ENCODE measurements at places on chromosomes 4 and X.

DNA sequence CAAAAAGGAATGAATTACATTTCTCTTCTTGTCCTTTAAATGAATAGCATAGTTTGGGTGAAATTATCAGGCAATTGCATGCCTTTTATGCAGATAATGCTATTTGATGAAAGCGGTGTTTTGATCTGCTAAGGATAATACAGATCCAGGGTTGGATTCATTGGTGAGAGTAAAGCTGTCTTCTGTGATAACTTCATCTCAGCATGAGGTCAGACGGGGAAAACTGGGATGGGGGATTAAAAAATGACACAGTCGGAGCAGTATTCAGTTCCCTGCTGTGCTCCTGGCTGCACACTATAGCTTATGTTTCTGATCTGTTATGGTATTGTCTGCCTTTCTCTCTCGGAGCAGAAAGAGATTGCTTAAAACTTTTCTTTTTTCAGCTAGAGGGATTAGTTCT is 105.9 kb upstream of the TENM3 start:
- no peak for DNase-seq

DNA sequence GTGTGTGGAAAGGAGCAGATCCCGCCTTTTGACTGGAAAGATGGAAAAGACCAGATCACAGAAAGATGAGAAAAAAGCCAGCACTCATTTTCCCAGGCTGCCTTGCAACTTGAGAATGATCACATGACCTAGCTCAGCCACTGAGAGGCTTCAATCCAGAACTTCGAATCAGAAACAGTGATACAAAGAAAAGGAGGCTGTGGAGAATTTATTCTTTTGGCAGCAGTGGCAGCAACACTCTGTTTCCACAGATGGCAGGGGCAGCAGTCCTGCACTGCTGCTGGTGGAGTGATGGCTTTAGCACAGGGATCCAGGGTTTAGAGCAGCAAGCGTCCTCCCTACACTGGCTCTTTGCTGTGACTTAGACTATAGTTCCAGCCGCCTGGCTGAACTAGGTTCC is 77.8 kb upstream of the SH3RF1 start:
- DNase-seq = no peak

- no peak for DNase-seq
These were observed 292.3 kb upstream of the GK2 start for GRCh38 chr4:79700356-79700755.

DNA sequence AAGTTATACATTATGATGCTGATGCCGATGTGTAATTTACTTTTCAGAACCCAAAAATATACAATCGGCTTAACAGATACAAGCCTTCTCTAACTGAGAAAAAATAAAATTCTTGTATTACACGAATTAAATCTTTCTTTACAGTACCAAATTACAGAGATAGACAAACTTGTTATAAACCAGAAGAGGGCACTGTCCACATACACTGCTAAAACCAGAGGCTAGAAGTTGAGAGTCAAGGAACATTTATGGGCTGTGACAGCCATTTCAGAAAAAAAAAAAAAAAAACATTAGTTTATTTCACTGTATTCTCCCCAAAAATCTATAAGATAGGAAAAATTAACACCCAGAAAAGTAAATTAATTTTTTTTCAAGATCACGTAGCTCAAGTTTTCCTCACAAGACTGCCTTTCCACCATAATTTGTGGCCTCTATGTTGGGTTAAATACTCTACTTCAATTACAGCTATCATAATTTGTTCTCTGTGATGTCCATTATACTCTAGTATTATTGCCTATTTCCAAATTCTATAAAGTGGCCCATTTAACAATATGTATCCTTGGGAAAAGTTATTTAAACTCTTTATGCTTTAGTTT is 12.0 kb downstream of the EREG start:
- DNase-seq = no peak

- DNase-seq = no peak
These were observed 70.5 kb upstream of the IRF2 start for GRCh38 chr4:184544788-184545409.

GRCh38 chr4:151784706-151785105 is 23.9 kb upstream of the GATB start:
- DNase-seq = no peak

DNA sequence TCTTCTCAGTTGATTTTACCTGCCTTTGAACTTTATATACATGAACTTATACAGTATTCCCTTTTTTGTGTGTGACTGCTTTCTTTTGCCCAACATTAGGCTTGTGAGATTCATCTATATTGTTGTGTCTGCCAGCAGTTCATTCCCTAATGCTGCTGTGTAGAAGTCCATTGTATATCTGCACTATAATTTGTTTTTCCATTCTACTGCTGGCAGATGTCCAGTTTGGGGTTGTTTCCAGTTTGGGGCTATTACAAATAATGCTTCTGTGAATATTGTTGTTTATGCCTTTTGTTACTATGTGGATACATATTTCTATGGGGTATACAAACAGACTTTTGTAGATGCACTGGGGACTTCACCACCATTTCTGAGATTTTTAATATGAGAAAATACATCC is 268.4 kb downstream of the DCTD start:
- DNase-seq = no peak

DNA sequence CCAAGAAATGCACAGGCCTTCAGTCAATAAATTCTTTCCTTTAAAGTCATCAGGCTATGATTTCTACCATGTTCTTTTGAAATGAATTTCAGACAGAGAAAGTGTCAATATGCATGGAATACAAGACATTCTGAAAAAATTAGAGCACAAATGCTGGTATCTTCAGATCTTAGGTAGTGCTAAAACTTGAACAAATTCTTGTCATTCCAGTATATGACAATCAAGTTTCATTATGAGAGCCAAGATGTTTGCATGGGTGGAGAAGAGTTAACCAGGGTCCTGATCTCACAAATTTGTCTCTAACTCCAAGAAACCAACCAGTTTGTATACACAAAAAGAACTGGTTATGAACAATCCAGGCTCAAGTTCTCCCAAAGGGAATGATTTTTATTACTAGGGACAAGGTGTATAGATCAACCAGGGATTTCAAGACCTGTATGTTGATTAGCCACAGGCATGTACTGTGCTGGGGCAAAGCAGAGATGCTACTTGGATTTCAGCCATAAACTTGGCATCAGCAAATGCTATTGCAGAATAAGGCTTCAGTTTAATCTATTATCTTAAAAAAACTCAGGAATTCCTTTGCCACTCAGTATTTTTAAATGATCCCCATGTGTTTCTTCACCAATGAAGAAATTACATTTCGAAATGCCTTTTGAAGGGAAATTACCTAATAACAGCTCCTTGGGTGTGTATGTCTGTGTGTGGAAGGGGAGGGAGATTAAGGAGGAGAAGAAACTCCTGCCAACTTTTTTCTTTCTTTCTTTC is 69.7 kb downstream of the FANCB start:
- no peak for DNase-seq

DNA sequence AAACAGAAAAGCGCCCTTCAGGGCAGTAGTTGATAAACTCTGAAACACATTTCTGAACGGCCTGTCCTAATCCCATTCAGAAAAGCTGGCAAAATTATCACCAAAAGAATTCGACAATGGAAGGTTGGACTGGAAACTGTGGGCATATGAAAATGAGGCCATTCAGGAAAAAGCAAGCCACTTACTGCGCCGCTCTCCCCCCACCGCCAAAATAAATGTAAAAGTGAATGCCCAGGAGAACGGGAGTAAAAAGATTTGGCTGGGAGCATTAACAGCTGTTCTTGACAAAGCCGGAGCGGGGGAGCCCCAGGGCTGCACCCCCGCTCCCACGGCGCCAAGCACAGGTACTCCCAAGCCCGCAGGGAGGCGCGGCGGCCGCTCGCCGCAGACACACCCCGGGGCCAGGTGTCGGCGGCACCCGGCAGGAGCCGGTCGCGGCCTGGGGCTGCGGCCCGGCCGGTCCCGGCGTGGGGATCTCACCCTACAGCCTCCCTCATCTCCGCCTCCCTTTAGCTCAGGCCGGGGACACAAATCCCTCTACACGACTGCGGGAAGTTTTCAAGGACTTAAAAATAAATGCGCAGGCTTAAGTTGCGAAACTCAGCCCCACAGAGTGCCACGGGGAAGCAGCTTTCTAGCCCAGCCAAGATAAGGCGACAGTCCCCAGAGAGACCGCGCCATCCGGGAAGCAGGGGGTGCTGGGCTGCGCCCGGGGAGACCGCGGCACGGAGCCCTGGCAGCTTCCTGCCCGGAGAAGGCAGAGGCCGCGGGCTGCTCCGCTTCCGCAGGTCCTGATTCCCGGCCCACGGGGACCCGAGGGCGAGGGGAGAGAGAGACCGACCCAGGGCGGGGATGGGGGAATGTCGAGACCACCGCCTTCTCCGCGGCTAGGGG is 593 bp downstream of the SH3RF1 start:
- no peak for DNase-seq

- no peak for DNase-seq
These were observed 611.9 kb upstream of the TECRL start for GRCh38 chr4:65021149-65021548.

- no peak for DNase-seq
These were observed 255.3 kb downstream of the RAPGEF2 start for GRCh38 chr4:159358226-159358625.

DNA sequence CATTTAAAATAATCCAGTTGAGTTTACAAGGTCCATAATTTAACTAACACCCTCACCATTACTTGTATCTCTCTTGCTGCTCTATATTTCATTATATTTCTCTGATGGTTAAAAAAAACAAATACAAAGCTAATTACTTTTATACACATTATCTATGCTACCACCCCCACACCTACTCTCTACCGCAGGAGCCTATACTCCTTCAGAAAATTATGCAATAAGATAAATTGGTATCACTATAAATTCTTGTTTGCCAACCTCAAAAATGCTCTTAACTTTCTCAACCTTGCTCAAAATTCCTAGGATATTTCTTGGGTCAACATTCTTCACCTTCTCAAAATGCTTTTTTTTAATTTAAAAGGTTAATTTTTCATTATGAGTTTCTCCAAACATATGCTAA is 282.7 kb downstream of the KCTD8 start:
- DNase-seq = no peak

DNA sequence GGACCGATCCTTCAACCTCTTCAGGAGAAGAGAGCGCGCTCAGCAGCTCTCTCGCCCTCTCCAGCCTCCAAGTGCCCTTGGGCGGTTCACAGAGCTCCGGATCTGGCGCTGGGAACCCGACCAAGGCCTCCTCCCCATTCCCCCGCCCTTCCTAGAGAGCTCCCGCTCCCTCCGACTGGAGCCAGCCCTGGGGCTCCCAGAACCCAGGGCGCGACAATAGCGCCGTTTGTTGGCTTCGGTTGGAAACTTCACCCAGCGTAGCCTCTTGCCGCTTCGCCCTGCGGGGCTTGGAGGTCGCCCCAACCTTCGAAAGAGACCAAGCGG is 3.1 kb upstream of the SOX3 start:
- DNase-seq = no peak

DNA sequence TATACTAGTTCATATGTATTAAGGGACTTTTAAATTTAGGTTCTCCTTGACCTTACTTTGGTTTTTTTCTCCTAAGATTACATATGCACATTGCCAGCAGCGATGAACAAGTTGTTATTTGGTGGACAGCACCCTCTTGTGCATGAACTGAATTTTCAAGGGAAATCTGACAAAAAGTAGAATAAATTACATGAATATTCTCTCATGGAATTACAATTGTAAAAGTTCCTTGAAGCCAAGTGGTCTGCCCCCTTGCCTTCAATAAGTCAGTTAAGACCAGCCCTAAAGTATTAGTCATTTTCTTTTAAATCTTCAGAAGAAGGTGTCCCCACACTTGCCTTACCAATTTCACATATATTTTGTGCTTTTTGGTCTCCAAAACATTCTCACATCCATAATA is 30.7 kb upstream of the SMARCA5 start:
- peak; percentile 21 for DNase-seq

GRCh38 chr4:120971884-120972283 is 49.4 kb upstream of the PRDM5 start:
- DNase-seq = no peak

GRCh38 chr4:57605376-57605775 is 495.2 kb upstream of the IGFBP7 start:
- DNase-seq = no peak

GRCh38 chr4:106142616-106143127 is 173.3 kb downstream of the TBCK start:
- DNase-seq = no peak

DNA sequence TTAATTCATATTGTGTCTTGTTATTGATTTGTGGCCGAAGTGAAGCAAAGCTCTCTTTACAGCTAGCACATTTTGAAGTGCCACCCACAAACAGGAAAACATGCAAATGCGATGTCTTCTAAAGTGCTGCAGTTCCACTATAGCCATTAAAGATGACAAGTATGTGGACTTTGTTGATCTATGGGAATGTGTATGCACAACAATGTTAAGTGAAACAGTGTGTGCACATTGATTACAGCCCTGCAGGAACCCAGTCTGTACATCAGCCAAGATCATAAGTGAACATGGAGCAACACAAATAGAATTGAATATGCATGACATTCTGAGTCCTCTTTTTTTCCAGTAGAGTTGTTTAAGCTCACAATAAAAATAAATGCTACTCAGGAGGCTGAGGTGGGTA is 43.0 kb downstream of the TFDP3 start:
- DNase-seq = no peak

DNA sequence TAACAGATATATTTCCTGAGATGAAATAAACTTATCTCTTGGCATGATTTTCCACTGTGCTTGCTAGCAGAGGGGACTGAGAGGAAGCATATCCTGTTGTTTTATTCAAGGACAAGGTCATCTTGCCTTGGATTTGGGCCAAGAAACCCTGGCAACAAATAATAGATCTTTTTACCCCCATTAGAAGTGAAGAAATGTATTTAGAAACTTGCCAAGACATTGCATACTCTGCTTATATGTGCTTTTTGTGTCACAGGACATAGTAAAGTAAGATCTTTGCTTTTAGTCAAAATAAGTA is 170.2 kb downstream of the RAPGEF2 start:
- no peak for DNase-seq

DNA sequence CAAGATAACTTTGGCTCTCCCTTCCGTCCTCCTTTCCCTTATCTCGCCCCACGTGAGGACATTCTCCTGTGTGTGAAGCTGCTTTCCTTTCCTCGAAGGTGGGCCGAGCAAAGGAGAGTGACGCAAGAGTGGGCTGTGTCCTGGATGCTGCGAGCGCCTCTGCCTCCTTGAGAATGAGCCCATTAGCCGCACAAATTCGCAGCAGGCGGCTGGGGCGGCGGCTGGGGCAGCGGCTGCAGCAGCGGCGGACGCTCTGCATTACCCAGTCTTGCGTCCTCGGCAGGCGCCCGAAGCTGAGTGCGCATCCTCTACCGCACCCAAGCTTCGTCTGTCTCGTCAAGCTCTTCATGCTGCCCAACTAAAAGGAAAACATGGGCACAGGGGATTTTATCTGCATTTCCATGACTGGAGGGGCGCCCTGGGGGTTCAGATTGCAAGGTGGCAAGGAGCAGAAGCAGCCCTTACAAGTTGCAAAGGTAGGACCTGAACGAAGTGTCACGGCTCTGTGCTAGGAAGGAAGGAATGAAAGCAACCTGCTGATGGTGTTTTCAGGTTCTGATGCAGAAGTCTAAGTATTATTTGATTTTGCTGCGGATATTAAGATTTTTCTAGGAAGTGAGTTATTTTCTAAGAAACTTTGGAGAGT is at the start of gene SYNPO2:
TSS of gene SYNPO2 (plus strand) at position 189 of the 646 bp plus-strand sequence. CDS start at position 372, 183 bp downstream.
- no peak for DNase-seq
